Naive thymus-derived CD4-positive, alpha-beta T cell (primary cell): ENCODE measurements at places on chromosomes 11 and 22. TPM values are rescaled to one million over a fixed set of nuclear protein-coding genes. Genes with fewer than 3 reads are reported as not detected.

The PRG3 gene
- not detected for total RNA-seq

The PAMR1 gene
- total RNA-seq = not detected

The P4HA3 gene
- not detected for total RNA-seq

The BCL2L13 gene
- 27.1 TPM for total RNA-seq

The CLMP gene
- total RNA-seq = 0.27 TPM

The SMTNL1 gene
- total RNA-seq = not detected

The OR5D18 gene
- total RNA-seq = not detected

The SLC25A18 gene
- not detected in 2 replicates for total RNA-seq

The MLC1 gene
- total RNA-seq = not detected

The OR4A15 gene
- not detected for total RNA-seq

The LARGE2 gene
- total RNA-seq = 1.9 TPM

The OSBP2 gene
- total RNA-seq = 1.2 and 1.5 TPM in 2 replicates

The GRIK4 gene
- total RNA-seq = 3.8 TPM

The SLC22A25 gene
- total RNA-seq = not detected

The OR51I1 gene
- total RNA-seq = not detected

The MRGPRX3 gene
- total RNA-seq = not detected

The GP1BB gene
- total RNA-seq = not detected in 2 replicates

The VSIG2 gene
- 1.5 TPM for total RNA-seq

The P2RY2 gene
- total RNA-seq = not detected

The RIN1 gene
- total RNA-seq = 3.9 TPM

The CBLIF gene
- total RNA-seq = not detected

The BEST1 gene
- total RNA-seq = 0.49 TPM

The EMSY gene
- total RNA-seq = 49.0 TPM

The ACRV1 gene
- total RNA-seq = not detected in 2 replicates

The MUC6 gene
- not detected for total RNA-seq

The SLC22A6 gene
- not detected for total RNA-seq

The MYO18B gene
- 0.22 TPM for total RNA-seq

The CD248 gene
- 4.6 TPM for total RNA-seq

The PITPNM1 gene
- 132 TPM for total RNA-seq

The CHRNA10 gene
- 4.9 TPM for total RNA-seq

The DTX4 gene
- 1.1 TPM for total RNA-seq

The HOATZ gene
- not detected for total RNA-seq

The ROBO4 gene
- 0.19 TPM for total RNA-seq

The MEI1 gene
- total RNA-seq = 56.7 TPM

The MYRF gene
- total RNA-seq = 0.22 TPM

The CCDC81 gene
- total RNA-seq = 0.65 and 1.1 TPM in 2 replicates

The VPS11 gene
- total RNA-seq = 57.1 TPM

The LRP4 gene
- not detected for total RNA-seq

The APOL3 gene
- total RNA-seq = 123 TPM

The IGF2 gene
- not detected for total RNA-seq

The ABCG4 gene
- 0.13 TPM for total RNA-seq

The DDI1 gene
- not detected for total RNA-seq
